ENCODE measurements at places on chromosomes 5 and 9.

DNA sequence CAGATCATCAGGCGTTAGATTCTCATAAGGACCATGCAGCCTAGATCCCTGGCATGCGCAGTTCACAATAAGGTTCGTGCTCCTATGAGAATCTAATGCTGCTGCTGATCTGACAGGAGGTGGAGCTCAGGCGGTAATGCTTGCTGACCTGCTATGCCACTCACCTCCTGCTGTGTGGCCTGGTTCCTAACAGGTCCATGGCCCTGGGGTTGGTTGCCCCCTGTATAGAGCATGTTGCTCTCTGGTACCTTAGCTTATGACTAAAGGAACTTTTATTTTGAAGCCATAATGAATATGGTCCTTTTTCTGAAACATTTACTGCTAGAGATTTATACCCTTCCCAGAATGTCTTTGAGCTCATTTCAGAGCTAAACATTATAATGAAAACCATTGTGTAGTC lies 3.1 kb downstream of the MAN2A1 start:
- no peaks in the 10 kb centered on the region for H3K36me3 ChIP-seq
- H3K4me3 ChIP-seq = no peak overlapping the region
- DNase-seq = no peak
- no peak overlapping the region for H3K27ac ChIP-seq
- no peaks in the 10 kb centered on the region for H3K27me3 ChIP-seq

GRCh38 chr9:111696796-111697195 lies 35.4 kb downstream of the GNG10 start:
- DNase-seq = no peak
- H3K4me1 ChIP-seq = no peaks in the 10 kb centered on the region
- no peaks in the 10 kb centered on the region for H3K27me3 ChIP-seq
- H3K36me3 ChIP-seq = no peaks in the 10 kb centered on the region
- no peak overlapping the region for H3K27ac ChIP-seq
- no peak overlapping the region for H3K4me3 ChIP-seq

DNA sequence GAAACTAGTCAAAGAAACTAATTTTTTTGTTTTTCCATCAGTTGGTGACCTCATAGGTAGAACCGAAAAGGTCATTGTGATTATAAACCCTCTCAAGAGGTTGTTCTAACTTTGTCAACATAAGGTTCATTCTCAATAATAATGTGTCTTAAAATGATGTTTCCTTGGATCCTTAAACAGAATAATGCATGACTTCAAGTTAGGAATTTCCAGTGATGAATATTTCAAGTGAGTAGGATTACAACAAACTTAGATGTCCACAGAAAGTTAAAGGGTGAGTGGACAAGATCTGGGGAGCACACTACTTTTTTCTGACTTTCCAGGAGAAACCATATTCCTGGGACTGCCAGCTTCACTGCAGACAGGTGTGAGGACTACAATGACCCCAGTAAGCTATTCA lies 239.0 kb upstream of the PTGER4 start:
- no peak overlapping the region for H3K4me3 ChIP-seq
- no peaks in the 10 kb centered on the region for H3K4me1 ChIP-seq
- H3K27ac ChIP-seq = no peak overlapping the region
- no peak for DNase-seq

GRCh38 chr9:90956026-90956810 lies 154.6 kb downstream of the SYK start:
- no peaks in the 10 kb centered on the region for H3K4me1 ChIP-seq
- H3K4me3 ChIP-seq = no peak overlapping the region
- H3K27me3 ChIP-seq = no peaks in the 10 kb centered on the region
- DNase-seq = no peak

- no peak overlapping the region for H3K27ac ChIP-seq
- no peak for DNase-seq
- H3K4me1 ChIP-seq = no peaks in the 10 kb centered on the region
- H3K27me3 ChIP-seq = no peaks in the 10 kb centered on the region
- H3K4me3 ChIP-seq = no peak overlapping the region
- no peaks in the 10 kb centered on the region for H3K36me3 ChIP-seq
Observed at GRCh38 chr5:144487761-144488160, 317.1 kb downstream of the KCTD16 start.
